ENCODE measurements at places on chromosomes 6 and 20. TPM values are rescaled to one million over a fixed set of nuclear protein-coding genes. Genes with fewer than 3 reads are reported as not detected.

The CDKAL1 gene
- 23.1 TPM for total RNA-seq

The XKR7 gene
- not detected for total RNA-seq

The PRELID3B gene
- total RNA-seq: 108 TPM

The SLC35F1 gene
- total RNA-seq: 0.12 TPM

The MBOAT1 gene
- 11.6 TPM for total RNA-seq

The C20orf144 gene
- 0.11 TPM for total RNA-seq

The ATG5 gene
- total RNA-seq: 54.0 TPM

The DEFB115 gene
- not detected for total RNA-seq

The RBBP8NL gene
- total RNA-seq: not detected

The SNAP25 gene
- total RNA-seq: 0.44 TPM

The HLA-G gene
- total RNA-seq: not detected

The EPPIN gene
- not detected for total RNA-seq

The PCK1 gene
- not detected for total RNA-seq

The ASIP gene
- not detected for total RNA-seq

The TCP11 gene
- total RNA-seq: 0.25 TPM

The TFAP2C gene
- 9.5 TPM for total RNA-seq

The TREML2 gene
- total RNA-seq: not detected

The DNMT3B gene
- total RNA-seq: 7.4 TPM

The CALHM6 gene
- total RNA-seq: 0.89 TPM

The SEL1L2 gene
- not detected for total RNA-seq

The CLVS2 gene
- 0.12 TPM for total RNA-seq

The SIRPB1 gene
- 0.25 TPM for total RNA-seq

The REM1 gene
- total RNA-seq: not detected

The WASF1 gene
- 9.0 TPM for total RNA-seq

The SPDEF gene
- total RNA-seq: not detected

The ROS1 gene
- total RNA-seq: 2.0 TPM

Data from uterine smooth muscle cell (primary cell).